Neural crest cell (in vitro differentiated cells): ENCODE measurements at places on chromosomes 6 and 20. TPM values are rescaled to one million over a fixed set of nuclear protein-coding genes. Genes with fewer than 3 reads are reported as not detected.
A peak's percentile ranks its signal among the peaks of the same experiment; 100 is the strongest.

The HCRTR2 gene
- not detected in 2 replicates for total RNA-seq

The MEP1A gene
- not detected in 2 replicates for total RNA-seq

DNA sequence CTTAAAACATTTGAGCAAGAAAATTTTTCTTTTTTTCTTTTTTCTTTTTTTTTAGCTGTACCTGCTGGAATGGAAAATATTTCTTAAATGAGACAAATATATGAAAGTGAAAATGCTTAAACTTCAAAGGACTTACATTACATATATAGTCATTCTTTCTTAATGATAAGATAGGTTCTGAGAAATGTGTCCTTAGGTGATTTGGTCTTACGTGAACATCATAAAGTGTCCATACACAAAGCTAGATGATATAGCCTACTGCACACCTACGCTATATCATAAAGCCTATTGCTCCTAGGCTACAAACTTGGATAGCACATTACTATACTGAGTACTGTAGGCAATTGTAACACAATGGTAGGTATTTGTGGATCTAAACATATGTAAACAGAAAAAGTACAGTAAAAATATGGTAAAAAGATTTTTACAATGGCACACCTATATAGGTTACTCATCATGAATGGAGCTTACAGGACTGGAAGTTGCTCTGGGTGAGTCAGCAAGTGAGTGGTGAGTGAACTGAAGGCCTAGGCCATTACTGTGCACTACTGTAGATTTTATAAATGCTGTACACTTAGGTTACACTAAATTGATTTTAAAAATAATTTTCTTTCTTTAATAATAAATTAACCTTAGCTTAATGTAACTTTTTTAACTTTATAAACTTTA lies 54.6 kb downstream of the RPP21 start:
- no peak overlapping the region for H3K27ac ChIP-seq
- no peaks in the 10 kb centered on the region for H3K36me3 ChIP-seq
- H3K4me3 ChIP-seq, result no peak overlapping the region
- DNase-seq, result no peak
- H3K27me3 ChIP-seq, result peaks cover 83% of the 10 kb centered on the region

- H3K27me3 ChIP-seq, result no peaks in the 10 kb centered on the region
- H3K36me3 ChIP-seq, result peaks cover 5% of the 10 kb centered on the region
- no peak for DNase-seq
- H3K4me3 ChIP-seq, result peak overlapping the region; percentile 87
- peaks cover 28% of the 10 kb centered on the region for H3K4me1 ChIP-seq
- peak overlapping the region; percentile 85 for H3K27ac ChIP-seq
Observed at GRCh38 chr20:54208548-54209176, 775 bp downstream of the PFDN4 start.
